ENCODE measurements at places on chromosomes 12 and 14. TPM values are rescaled to one million over a fixed set of nuclear protein-coding genes. Genes with fewer than 3 reads are reported as not detected.

GPR137C gene
- 0.76 TPM for total RNA-seq

GRCh38 chr12:122062832-122063693 lies 15.5 kb upstream of the MLXIP start:
- DNase-seq = peak; percentile 60

KHNYN gene
- total RNA-seq = 19.5 TPM

DNA sequence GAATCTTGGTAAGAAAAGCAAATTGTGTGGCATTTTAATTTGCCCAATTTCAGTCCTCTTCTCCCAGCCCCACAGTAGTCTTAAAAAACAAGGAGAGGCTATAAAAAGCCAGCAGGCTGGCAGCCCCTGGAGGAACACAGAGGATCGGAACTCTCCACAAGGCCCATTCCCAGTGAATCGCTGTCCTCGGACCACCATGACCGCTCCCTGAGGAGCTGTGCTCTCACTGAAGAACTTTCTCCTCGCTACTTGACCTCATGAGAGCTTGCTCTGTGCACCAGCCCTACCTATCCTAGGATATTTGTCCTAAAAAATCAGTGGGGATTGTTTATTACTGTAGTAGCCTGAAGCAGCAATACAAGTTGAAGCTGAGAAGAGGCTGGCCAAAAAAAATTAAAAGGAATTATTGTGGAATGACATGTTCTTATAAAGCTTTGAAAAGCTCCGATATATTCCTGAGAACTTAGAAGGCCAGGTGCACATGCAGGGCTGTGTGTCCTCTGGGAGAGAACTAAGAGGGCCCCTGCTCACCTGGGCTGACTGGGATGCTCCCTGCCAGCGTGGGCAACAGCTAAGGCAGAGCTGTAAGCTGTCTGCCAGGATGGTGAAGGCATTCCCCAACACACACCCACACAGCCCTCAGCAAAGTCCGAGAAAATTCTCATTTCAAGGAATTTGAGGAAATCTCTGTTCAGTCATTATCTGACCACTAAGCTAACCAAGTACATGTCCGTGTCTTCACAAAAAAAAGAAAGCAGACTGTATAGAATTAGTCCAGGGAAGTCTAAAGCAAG lies 148.8 kb upstream of the SFSWAP start:
- no peak for DNase-seq

DNA sequence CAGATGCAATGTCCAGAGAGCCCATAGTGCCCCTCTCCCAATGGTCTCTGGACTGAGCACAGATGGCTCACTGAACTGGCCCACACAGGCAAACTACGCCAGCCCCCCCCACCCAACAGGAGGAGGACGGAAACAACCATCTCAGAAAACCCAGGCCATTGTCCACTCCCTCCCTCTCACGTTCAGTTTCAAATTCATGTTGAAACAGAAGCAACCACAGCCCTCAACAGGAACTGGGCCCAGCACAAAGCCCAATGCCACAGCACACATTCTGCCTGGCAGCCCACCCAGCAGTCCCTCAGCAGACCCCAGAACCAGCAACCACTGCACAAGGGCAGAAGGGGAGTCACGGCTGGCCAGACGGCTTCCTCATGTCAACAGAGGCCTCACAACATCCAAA lies 10.6 kb downstream of the CCDC88C start:
- DNase-seq = no peak

LTA4H gene
- total RNA-seq = 92.3 TPM

- no peak for DNase-seq
Measured at GRCh38 chr14:68333262-68333661, 459.6 kb downstream of the ZFP36L1 start.

DNA sequence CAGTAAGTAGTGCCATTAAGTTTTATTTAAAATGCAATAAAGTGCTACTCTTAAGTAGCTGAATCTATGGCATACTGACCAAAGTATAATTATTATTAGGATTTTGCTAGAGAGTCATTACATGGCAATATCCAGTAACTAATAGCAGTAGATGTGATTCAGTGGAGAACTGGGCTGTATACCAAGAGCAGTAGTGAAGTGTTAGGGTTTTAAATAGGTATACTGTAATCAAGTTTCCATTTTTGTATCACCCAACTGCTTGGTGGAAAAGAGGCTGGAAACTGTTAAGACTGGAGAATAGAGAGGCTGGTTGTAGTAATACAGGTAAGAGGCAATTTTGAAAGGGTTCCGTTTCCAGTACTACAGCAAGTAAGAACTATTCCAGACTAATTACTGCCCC lies 13.3 kb upstream of the LLPH start:
- DNase-seq = no peak

AQP6 gene
- total RNA-seq = not detected

- DNase-seq = no peak
Measured at GRCh38 chr14:80315681-80316080, 104.4 kb upstream of the DIO2 start.

C12orf54 gene
- not detected for total RNA-seq

DNA sequence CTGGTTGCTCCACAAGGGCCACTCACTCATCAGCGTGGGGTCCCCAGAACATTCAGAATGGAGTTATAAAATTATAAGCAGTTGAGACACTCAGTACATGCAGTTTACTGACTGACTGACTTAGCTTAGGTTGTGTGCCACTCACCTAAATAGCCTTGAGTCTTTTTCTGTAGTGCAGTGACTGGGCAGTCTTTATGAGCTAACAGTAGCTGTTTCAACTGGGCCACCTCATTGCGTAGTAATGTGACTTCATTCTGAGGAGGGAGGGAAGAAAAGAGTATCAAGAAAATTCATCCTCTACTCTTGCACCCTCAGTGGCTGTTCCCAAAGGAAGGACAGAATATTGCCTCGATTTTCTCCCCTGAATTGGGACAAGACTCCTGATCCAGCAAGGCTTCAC lies 15.8 kb upstream of the NPFF start:
- no peak for DNase-seq

RAD52 gene
- 5.3 TPM for total RNA-seq

ADAM21 gene
- total RNA-seq = 0.41 TPM

ZNF10 gene
- total RNA-seq = 4.6 TPM

- peak; percentile 32 for DNase-seq
Measured at GRCh38 chr14:77603654-77604255, 12.7 kb downstream of the SPTLC2 start.

LRRC9 gene
- not detected for total RNA-seq

DNA sequence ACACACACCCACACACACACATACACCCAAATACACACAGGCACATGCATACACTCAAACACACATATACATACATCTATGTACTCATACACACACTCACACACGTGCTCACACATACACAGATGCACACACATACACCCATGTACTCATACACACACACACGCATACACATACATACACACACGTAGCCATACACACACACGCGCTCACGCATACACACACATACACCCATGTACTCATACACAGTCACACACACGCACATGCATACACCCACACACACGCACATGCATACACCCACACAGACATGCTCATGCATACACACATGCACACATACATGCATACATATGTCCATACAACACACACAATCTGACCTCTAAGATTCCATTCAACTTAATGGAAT lies 87.7 kb upstream of the ANO2 start:
- DNase-seq = no peak

TAS2R19 gene
- total RNA-seq = 1.3 TPM

GRCh38 chr14:101925152-101925551 lies 39.2 kb upstream of the DYNC1H1 start:
- DNase-seq = no peak

CD4 gene
- total RNA-seq = not detected

GRCh38 chr12:132125736-132126135 lies 18.4 kb downstream of the DDX51 start:
- DNase-seq = no peak

DNA sequence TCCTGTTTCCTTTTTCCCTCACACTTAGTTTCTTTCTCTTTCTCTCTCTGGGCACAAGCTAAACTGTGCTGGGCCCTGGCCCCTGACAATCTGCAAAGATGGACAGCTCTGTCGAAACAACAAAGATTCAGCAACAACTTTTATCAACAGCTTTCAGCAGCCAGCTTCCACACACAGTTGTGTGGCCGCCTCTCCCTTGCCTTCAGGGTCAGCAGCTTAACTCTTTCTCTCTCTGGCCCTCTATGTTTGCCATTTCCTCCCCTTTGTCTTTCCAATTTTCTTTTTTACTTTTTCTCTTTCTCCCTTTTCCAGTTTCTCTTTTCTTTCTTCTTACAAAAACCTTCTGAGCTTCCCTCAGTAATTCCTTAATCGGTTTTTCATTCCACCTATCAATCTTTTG lies 43.3 kb downstream of the IQSEC3 start:
- no peak for DNase-seq

SIX4 gene
- 7.5 TPM for total RNA-seq

- DNase-seq = no peak
Measured at GRCh38 chr14:24379907-24380730, 12.1 kb downstream of the NFATC4 start.

DNA sequence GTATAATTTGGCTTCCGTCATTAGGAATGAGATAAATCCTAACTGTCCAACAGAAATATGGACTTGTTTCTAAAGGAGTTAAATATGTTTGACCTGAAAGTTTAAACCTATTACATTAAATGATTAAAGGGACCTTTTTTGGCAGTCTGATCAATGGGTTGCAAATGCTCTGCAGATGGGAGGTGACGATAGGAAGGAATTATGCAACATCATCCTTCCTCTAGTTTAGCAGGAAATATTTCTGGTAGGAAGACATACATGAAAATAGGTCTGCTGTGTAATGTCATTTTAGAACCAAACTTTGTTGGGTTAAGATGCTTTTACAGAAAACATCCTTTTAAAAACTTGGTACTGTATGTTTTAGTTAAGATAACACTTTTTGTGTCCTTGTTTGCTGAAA lies 2.6 kb downstream of the LRRC10 start:
- DNase-seq = no peak
